NCI-H2081 (cell line): ENCODE measurements at places on chromosomes 16 and 17.

DNA sequence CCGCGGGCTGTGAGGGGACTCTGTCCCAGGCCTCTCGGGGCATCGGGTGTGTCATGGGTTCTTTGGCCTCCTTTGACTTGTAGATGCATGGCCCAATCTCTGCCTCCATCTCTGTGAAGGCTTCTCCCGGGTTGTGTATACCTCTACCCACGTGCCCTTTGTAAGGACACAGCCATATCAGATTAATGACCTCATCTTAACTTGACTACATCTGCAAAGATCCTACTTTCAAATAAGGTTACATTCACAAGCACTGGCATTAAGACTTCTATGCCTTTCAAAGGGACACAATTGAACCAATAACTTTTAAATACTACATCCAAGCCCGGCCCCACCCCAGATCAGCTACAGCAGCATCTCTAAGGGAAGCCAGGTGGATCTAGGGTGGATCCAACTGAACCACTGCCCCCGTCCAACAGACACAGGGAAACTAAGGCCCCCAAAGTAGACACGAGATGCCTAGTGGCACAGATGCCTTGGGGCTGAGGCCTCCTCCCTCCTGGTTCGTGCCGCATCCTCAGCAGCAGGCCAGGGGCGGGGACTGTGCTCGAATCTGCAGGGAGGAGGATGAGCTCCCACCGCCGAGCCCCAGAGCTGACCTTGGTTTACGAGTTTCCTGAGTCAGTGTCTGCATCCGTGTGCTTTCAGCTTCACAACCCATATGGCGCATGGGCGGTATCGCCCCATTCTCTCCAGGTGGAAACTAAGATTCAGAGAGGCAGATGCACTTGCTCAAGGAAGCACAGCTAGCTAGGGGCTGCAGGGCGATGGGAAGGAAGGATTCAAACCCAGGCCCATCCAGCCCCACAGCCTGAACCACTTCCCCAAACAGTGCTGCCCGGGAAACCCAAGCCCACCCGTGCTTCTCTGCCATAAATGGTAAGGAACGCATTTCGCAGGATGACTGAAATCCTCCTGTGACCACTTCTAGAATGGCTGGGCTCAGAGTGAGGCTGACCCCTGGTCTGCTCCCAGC is 353.3 kb downstream of the C16orf95 start:
- no peak for DNase-seq

DNA sequence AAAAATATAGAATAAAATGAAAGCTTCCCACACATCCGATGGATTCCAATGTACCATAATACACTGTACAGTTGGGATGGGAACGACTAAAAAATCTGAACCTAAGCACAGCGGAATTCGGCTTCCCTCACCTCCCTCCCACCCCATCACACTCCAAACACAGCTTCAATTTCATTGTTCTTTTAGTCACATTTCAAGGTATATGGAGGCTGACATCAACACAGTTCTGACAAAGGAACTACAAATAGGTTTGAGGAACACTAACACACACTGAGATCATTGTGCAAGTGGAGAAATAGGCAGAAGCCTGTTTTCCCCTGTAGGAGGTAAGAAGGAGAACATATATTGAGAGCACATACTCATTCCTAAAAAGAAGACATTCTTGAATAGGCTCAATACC is 85.1 kb downstream of the WDR59 start:
- DNase-seq, result no peak

DNA sequence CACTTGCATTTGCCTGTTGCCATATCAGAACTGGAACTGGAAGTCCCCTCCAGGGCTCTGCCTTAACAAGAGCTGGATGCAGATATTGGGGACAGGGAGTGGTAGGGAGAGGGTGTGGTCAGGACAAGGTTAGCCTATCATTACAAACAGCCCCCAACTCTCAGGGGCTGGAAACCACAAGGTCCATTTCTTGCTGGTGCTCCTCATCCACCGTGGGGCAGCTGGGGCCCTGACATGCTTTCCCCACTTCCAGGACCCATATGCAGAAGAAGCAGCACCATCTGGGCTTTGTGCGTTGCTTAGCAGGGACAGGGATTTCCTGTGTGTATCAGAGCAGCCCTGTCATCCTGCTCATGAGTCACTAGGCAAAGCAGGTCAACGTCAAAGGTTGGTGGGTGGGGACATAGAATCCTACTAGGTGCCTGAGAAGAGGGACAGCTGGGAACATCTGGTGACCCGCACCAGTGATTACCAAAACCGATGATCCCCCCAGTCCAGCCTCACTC is 26.9 kb downstream of the RGS9 start:
- no peak for DNase-seq

GRCh38 chr17:44981221-44981968 is 13.3 kb upstream of the C1QL1 start:
- DNase-seq, result no peak

GRCh38 chr16:89826531-89827382 is 1.5 kb upstream of the SPIRE2 start:
- no peak for DNase-seq

DNA sequence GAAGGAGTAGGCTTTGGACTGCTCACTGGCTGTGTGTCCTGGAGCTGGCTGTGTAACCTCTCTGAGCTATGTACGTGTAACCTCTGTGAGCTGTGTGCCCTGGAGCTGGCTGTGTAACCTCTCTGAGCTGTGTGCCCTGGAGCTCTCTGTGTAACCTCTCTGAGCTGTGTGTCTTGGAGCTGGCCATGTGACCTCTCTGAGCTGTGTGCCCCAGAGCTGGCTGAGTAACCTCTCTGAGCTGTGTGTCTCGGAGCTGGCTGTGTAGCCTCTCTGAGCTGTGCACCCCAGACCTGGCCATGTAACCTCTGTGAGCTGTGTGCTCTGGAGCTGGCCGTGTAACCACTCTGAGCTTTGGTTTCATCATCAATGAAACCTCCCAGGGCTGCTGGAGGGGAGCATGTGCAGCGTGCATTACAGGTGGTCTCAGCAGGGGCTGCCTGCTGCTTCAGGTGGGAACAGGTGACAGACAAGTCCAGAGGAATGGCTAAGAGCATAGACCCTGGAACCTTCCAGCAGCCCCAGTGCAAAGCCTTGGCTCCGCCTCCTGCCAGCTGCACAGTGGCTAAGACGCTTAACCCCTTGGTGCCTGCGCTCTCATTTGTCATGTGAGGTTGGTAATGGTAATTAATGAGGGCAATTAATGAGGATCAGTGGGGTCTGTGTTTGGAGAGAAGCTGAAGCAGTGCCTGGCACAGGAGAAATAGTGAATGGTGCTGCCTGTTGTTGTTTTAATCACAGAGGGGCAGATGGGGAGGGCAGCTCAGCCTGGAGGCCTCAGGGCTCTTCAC is 86.7 kb downstream of the KATNIP start:
- DNase-seq, result no peak

DNA sequence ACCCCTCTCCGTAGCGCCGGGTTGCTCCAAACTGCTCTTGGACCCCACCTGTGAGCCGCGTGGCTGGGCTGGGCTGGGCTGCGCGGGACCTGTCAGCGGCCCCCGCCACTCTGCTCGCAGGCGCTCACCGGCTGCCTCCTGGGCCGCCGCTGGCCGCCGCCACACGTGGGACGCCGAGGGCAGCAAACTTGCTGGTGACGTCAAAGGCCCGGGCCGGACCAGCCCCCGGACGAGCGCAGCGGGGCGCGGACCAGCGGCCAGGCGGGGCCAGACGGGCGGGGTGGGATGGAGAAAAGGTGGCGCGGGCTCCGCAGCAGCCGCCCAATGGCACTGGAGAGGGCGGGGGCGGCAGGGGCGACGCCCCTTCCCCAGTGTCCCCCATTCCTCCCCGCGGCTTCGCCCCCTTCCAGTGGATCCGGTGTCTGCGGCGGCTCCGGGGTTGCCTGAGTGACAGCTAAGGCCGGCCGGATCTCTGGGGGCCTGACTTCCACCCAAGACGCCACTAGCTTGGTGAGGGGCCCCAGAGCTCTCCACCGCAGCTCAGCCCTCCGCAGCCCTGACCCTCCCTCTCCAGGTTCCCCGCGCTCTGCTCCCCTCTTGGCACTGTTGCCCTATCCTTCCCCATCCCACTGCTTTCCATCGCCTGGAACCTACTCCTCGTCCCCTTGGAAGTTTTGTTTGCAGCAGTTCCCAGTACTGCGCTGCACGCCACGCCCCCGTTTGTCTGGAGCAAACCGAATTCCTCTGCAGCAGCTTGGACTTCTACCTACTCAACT is at the start of gene HS3ST3A1:
HS3ST3A1 (minus strand) TSS at position 154 of the 776 bp plus-strand sequence. CDS start 800 bp downstream, outside the sequence.
- DNase-seq, result no peak

GRCh38 chr17:74214484-74215341 is 1.3 kb downstream of the TTYH2 start:
- no peak for DNase-seq

DNA sequence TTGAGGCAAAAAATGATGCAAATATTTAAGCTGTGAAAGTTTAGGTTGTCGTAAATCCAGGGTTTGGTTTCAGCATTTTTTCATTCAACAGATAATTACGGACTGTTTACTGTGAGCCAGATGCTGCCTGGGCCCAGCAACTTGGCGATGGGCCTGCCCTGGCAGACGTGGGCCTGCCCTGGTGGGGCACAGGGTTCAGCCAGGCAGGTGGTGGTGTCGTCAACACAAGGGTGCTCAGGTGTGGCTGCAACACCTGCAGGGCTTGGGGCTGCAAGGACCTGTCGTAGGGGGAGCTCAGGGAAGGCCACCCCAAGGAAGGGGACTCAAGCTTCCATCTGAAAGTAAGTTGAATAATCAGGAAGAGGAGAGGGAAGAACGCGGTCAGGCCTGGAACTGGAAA is 15.1 kb downstream of the ZC3H18 start:
- peak; percentile 51 for DNase-seq

- no peak for DNase-seq
Measured at GRCh38 chr17:60933739-60934138, 256.1 kb downstream of the BCAS3 start.

DNA sequence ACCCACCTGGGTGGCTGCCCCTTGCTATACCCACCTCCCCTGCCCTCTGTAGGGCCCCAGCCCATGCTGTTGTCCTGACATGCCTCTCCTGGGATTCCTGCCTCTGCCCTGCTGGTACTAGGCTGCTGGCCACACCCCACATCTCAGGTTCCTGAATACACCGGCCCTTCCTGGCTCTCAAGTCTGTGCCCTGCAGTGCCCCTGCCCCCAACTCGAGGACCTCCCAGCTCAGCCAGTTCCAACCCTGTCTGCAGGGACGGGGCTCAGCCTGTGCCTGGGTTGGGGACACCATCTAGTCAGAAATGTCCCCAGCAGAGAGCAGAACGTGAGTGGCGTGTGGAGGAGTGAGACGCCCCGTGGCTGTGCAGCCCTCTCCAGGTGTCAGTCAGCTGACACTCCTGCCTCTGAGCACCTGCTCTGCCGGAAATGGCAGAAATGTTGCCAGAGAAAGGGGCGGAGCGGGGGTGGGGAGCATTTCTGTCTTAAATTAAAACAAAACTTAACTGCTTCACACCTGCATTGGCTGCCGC is 28.7 kb downstream of the ACSF3 start:
- DNase-seq, result peak; percentile 89

- DNase-seq, result no peak
Measured at GRCh38 chr16:22191532-22192260, 14.4 kb upstream of the EEF2K start.

DNA sequence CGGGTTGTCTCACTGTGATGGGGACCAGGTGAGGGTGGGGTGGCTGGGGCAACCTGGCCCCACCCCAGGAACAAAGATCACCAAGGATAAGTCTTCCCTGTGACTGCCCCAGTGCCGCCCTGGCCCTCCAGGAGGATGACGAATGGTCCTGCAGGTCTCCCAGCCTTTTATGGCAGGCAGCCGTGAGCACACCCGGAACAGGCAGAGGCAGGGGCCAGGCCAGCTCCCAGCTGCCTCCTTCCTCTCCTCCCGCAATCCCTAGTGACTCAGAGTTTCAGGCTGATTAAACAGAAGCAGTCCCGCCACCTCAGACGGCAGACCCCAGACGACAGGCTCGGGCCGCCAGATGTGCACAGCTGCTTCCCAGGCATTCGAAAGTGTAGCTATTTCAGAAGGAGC is 13.3 kb downstream of the JUP start:
- DNase-seq, result no peak

DNA sequence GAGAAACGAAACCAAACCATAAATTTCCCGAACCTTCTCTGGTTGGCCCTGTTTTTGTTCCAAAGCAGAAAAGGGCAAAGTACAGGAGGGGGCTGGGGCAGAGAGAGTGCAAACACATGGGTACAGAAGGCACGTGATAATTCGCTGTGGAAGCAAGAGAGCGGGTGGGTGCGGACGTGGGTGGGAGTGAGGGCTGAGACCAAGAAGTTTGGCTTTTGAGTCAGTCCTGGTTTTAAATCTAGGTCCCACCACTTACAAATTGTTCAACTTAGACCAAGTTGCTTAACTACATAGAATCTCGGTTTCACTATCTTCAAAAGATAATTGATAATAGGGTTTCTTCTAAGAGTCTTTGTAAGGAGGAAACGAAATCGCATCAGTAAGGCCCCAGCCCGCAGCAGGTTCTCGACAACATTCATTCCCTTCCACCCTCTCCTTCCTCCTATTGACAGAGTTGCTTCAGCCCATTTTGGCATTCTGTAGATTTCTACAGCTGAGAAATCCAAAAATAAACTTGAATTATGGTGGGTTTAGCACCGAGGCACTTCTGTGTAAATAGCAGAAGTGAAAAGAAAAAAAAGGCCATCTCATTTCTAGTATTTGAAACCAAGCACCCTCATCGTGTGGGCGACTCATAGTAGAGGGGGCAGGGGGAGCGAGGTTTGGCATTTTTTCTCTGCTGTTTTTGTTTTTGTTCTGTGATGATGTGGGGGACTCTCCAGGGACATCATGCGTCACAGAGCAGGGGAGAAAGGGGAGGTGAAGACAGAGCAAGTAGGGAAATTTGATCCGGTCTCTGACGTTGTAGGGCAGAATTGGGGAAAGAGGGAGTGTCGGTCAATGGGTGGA is 33.6 kb upstream of the CCR7 start:
- DNase-seq, result no peak

GRCh38 chr17:8038954-8039610 is at the start of gene ALOX15B:
ALOX15B (plus strand) TSS chr17:8039059; CDS start chr17:8039156, 97 bp downstream.
- DNase-seq, result no peak

- DNase-seq, result no peak
Measured at GRCh38 chr16:80300456-80300855, 240.3 kb upstream of the DYNLRB2 start.

- DNase-seq, result no peak
Measured at GRCh38 chr17:80783971-80784370, 207.7 kb upstream of the CHMP6 start.

- peak; percentile 72 for DNase-seq
Measured at GRCh38 chr17:57671667-57672632, 73.1 kb downstream of the CCDC182 start.

GRCh38 chr16:86929057-86929871 is 350.9 kb downstream of the FOXL1 start:
- DNase-seq, result no peak
